ENCODE measurements at places on chromosomes 12 and 14. TPM values are rescaled to one million over a fixed set of nuclear protein-coding genes. Genes with fewer than 3 reads are reported as not detected.

Gene DLGAP5
- polyA plus RNA-seq: 6.2 TPM

Gene BDKRB2
- polyA plus RNA-seq: 4.8 TPM

Gene RNASE1
- not detected for polyA plus RNA-seq

Gene ETFBKMT
- 1.6 TPM for polyA plus RNA-seq

Gene CCDC177
- polyA plus RNA-seq: not detected

Gene BEGAIN
- polyA plus RNA-seq: 4.4 TPM

- DNase-seq: no peak
These were observed 40.0 kb downstream of the GPR65 start for GRCh38 chr14:88044776-88045446.

DNA sequence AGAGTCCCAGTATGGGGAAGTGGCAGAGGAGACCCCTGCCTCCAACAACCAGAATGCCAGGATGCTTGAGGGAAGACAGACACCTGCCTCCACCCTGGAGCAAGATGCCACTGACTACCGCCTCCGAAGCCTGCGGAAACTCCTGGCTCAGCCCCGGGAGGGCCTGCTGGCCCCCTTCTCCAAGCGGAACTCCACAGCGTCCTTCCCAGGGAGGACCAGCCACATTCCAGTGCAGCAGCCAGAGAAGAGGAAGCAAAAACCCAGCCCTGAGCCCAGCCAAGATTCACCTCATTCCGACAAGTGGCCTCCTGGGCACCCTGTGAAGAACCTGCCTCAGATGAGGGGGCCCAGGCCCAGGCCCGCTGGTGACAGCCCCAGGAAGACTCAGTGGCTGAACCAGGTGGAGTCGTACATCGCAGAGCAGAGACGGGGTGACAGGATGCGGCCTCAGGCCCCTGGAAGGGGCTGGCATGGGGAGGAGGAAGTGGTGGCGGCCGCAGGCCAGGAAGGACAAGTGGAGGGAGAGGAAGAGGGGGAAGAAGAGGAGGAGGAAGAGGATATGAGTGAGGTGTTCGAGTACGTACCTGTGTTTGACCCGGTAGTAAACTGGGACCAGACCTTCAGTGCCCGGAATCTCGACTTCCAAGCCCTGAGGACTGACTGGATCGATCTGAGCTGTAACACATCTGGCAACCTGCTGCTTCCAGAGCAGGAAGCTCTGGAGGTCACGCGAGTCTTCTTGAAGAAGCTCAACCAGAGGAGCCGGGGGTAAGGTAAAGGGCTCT is 93.7 kb downstream of the B4GALNT3 start:
- DNase-seq: no peak

- no peak for DNase-seq
These were observed 88.3 kb downstream of the NPAS3 start for GRCh38 chr14:33026850-33027430.

- no peak for DNase-seq
These were observed 163.7 kb upstream of the CLEC14A start for GRCh38 chr14:38419579-38419978.

DNA sequence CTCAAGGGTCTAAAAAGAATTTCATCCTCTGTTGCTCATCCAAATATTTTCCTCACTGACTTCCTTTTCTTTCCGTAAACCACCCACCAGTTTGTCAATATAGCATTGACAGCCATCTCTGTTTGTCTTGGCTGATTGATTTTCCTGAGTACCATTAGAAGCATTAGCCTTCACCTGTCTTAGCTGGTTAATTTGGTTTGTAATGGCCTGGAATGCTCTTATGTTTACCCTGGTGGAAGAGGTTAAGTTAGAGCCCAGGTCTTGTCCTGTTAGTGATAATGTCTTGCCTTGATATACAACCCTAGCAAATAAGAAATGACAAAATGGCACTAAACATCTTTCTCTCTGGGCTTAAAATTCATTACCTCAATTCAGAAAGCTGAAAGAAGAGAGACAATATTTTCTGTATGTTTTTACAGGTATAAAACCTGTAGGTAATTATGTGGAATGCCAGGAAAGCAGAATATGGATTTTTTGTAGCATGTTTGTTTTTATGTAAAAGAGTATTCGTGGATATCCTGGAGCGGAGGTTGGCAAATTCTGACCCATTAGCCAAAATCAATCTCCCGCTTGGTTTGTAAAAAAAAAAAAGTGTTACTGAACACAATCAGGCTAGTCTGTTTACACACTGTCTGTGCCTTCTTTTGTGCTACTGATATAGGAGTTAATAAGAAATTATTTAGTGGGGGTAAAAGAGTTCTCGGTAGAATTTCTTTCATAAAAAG is 224.4 kb upstream of the DAAM1 start:
- no peak for DNase-seq

- peak; percentile 67 for DNase-seq
These were observed 12.4 kb downstream of the OAS3 start for GRCh38 chr12:112950701-112951100.

GRCh38 chr12:69464428-69464827 is 5.8 kb upstream of the FRS2 start:
- DNase-seq: no peak

DNA sequence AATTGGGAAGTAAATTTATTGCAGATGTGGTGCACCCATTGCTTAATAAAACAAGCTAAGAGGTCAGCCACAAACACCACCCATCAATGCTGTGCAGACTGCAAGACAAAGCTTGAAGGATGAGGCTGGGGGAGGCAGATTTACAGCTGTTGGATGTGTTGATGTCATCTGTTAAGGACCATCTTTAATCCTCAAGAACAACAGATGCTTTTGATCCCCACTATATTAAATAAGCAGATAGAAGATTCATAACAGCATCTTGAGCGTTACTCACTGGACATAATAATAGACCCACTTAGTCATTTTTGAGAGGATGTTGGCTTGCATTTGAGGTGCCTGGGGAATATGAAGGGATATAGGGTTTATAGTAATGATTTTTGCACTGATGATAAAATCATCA is 58.8 kb downstream of the GPR68 start:
- peak; percentile 30 for DNase-seq

DNA sequence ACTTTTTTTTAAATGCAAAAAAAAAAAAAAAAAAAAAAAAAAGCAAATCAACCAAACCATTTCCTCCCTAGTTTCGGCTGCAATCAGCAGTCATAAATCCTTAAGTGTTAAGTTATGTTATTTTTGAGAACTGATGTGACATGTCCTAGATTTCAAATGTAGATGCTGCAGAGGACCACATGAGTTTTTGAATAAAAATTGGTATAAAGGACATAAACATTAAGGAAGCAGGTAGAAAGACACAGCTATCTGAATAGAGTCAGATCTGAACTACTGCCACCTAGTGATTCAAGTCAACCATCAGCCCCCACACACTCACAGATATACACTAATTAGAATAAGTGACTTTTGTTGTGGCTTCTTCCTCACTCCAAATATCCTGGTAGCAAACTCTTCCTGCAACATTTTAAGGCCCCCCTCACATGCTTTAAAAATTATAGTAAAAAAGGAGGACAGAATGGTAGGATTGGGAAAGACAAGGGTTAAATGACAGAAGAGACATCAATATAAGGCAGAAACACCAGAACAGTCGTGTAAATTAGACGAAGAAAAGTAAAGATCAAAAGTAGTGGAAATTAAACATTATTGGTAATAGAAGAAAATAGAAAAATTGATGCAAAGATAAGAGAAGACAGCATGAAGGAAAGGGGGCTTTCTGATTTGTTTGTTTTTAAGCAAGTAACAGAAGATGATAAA is 394.5 kb upstream of the ATP2B1 start:
- DNase-seq: peak; percentile 19
